Fibroblast of the aortic adventitia (primary cell): ENCODE measurements at places on chromosomes 5 and 9.

DNA sequence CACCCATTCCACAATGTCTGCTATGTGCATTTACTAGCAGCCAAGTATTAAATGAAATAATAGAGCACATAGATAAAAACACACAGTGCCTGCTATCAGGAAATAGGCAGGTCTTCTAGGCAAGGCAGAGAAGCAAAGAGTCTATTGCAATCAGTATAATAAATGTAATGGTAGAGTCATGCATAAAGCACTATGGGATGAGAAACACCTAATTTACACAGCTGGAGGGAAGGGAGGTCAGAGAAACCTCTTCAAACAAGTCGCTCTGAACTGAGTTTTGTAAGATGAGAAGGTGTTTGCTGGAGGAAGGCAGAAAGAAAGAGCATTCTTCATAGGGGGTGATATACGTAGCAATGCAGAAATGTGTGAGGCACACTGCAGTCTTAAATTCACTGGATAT is 341.0 kb upstream of the DMAC1 start:
- DNase-seq, result no peak

GRCh38 chr9:125926936-125927335 is 179.8 kb downstream of the PBX3 start:
- DNase-seq, result no peak

DNA sequence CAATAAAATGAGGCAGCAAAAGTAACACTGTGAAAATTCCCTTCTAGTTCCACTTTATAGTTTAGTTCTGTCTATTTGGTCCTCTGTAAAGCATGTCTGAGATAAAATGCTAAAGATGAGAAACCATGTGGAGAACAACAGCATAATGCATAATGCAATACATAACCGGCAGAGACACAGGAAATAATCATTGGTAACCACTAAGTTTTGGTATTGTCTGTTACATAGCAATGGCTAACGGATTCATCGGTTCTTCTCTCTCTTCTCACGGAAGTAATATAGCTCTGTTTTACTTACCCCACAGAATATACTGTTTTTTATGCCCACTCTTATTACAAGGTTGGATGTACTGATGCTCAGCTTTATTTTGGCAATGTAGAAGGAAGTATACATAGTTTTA is 158.9 kb downstream of the FAM174A start:
- no peak for DNase-seq

GRCh38 chr9:137236936-137237421 is 4.1 kb upstream of the TUBB4B start:
- DNase-seq, result no peak

- DNase-seq, result peak; percentile 32
Observed at GRCh38 chr5:32542216-32543059, 42.9 kb upstream of the SUB1 start.

GRCh38 chr5:133679534-133679933 is 67.2 kb upstream of the FSTL4 start:
- DNase-seq, result no peak

- DNase-seq, result no peak
Observed at GRCh38 chr9:89376286-89376685, 58.0 kb downstream of the SECISBP2 start.

GRCh38 chr5:79241535-79241979 is 5.6 kb downstream of the JMY start:
- no peak for DNase-seq

GRCh38 chr9:14243514-14244042 is 70.4 kb downstream of the NFIB start:
- peak; percentile 48 for DNase-seq

DNA sequence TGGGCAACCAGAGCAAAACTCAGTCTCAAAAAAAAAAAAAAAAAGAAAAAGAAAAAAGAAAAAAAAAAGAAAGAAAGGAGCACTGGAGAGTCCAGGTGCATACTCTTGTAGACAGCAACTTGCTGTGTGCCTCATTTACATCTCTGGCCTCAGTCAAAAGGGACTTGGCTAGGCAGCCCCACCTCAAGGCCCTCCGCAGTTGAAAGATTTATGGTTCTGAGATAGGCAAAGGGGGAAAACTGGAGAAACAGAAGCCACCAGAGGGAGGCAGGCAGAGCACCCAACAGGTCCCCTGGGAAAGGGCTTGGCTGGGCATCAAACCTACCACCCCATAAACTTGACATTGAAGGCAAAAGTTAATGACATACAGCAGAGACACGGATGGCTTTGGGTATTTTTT is 6.1 kb downstream of the ORM2 start:
- DNase-seq, result no peak

- DNase-seq, result no peak
Observed at GRCh38 chr5:2482778-2483177, 268.7 kb downstream of the IRX2 start.

GRCh38 chr9:91898451-91899218 is 51.4 kb downstream of the ROR2 start:
- DNase-seq, result no peak

DNA sequence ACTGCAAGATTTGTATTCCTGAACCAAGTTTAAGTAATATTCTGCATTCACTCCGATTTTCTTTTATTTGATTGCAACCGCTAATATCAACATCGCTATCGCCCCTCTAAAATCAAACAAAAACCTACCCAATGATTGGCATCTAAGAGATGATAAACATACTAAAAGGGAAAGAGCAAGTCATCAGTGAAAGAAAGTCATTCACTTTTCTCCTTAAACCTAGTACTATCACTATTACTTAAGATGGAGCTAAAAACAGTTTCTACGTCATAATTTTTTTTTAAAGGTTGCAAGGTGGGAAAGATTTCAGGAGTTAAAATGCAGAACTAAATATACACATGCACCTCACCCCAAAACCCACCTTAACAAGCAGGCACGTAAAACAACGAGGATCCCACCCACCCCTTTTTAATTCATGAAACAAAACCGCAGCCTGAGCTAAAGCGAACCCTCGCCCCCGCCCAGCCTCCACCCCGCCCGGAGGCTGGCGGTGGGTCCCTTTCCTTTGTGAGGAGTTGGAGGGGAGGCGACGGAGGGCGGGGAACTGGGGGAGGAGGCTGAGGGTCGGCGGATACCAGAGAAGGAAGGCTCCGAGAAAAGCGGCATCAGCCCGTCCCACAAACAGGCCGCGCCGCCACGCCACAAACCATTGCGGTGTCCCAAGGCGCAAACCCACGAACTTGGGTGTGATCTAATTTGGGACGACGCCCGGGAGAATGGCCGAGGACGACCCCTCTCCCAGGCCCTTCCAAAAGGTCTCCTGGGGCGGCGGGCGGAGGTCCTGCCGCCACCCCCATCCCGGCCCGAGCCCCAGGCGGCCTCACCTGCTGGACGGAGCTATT is 861 bp downstream of the UBQLN1 start:
- no peak for DNase-seq
